ENCODE measurements at places on chromosomes 1 and 21.

DNA sequence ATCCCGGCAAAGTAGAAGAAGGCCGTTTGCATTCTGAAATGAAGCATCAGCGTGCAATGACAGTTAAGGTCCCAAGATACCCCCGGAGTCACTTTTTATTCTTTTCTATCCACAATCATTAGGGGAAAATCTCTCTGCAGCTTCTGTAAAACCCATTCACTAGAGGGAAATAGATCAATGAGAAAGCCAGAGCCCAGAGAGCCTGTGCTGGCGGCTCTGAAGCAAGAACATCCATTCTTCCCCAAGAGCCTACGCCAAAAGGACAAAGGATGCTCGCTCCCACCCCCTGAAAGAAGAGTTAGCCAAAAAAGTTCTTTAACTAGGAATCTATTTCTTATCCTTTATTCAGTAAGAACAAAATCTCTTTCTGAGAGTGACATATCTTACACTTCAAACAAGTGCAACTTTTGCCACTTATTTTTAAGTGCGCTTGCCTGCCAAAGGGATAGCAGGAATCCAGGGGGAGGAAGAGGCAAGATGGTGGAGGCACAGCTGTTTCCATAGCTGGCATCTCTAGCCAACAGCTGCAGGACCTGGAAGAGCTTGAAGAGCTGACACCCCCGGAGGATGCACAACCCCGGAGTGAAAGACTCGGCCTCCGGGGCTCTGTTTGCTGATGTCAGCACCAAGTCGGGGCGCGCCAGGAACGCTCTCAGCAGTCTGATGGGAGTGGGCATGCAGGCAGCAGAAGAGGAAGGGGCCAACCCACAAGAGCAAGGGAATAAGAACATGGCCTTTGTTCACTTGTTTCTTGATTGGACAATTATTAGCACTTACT lies 68.7 kb downstream of the KCNN3 start:
- no peak overlapping the region for H3K4me3 ChIP-seq
- DNase-seq: no peak
- H3K27me3 ChIP-seq: no peaks in the 10 kb centered on the region
- H3K36me3 ChIP-seq: no peaks in the 10 kb centered on the region

- no peak overlapping the region for H3K27ac ChIP-seq
- H3K36me3 ChIP-seq: no peaks in the 10 kb centered on the region
- no peaks in the 10 kb centered on the region for H3K27me3 ChIP-seq
- H3K4me1 ChIP-seq: no peaks in the 10 kb centered on the region
- DNase-seq: no peak
These were observed 32.1 kb downstream of the ZMYND12 start for GRCh38 chr1:42423681-42424080.

DNA sequence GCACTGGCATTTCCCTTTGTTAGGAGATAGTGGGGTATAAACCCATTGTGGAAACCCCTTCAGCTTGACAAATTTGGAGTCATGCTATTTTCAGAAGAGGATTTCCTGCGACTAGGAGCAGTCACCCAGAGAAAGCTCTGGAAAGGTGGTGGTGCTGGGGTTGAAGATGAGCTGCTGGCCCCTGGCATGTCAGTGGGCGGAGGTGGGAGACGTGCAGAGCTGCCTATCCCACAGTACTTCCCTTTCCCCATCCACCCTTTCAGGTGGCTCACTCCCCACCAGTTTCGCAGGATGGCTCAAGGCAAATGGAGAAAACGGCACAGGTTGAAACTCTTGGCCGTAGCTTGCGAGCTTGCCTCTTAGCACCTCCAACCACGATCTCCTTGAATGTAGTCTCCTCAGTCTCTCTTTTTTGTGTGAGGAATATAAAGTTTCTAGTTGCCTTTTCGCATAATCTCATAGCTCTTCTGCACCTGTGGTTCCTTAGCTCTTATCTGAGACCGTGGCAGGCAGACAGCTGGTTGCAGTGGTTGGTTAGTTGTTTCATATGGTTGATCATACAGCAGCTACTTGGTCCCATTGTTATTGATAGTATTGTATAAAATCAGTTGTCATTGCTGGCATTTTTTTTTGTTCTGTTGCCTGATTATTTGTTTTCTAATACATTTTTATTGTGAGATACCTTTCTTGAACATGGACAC lies 48.2 kb downstream of the ADARB1 start:
- DNase-seq: no peak
- H3K36me3 ChIP-seq: no peaks in the 10 kb centered on the region
- H3K27ac ChIP-seq: no peak overlapping the region
- H3K4me1 ChIP-seq: no peaks in the 10 kb centered on the region
- H3K4me3 ChIP-seq: no peak overlapping the region
- no peaks in the 10 kb centered on the region for H3K27me3 ChIP-seq

DNA sequence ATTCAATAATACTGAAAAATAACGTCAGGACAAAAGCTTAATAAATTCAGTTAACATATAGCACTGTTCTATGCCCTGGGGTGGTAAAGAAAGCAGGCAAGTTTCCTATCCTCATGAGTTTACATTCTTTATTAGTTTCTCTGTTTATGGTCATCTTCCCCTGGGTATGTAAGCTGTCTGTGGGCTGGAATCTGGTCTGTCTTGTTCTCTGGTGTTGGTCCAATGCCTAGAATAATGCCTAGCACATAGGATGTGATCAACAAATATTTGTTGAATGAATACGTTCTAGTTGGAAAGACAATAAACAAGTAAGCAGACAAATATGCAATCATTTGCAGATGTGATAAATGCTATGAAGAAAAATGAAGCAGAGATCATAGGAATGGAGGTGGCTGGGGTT lies 7.2 kb upstream of the IGSF3 start:
- H3K4me3 ChIP-seq: no peak overlapping the region
- H3K36me3 ChIP-seq: no peaks in the 10 kb centered on the region
- H3K27me3 ChIP-seq: no peaks in the 10 kb centered on the region
- H3K27ac ChIP-seq: no peak overlapping the region

GRCh38 chr1:230964896-230965295 lies 13.8 kb downstream of the TTC13 start:
- no peak overlapping the region for H3K27ac ChIP-seq
- peaks cover 5% of the 10 kb centered on the region for H3K36me3 ChIP-seq
- no peak for DNase-seq
- no peak overlapping the region for H3K4me3 ChIP-seq
- no peaks in the 10 kb centered on the region for H3K27me3 ChIP-seq
